ENCODE measurements at places on chromosomes 5 and 9.

DNA sequence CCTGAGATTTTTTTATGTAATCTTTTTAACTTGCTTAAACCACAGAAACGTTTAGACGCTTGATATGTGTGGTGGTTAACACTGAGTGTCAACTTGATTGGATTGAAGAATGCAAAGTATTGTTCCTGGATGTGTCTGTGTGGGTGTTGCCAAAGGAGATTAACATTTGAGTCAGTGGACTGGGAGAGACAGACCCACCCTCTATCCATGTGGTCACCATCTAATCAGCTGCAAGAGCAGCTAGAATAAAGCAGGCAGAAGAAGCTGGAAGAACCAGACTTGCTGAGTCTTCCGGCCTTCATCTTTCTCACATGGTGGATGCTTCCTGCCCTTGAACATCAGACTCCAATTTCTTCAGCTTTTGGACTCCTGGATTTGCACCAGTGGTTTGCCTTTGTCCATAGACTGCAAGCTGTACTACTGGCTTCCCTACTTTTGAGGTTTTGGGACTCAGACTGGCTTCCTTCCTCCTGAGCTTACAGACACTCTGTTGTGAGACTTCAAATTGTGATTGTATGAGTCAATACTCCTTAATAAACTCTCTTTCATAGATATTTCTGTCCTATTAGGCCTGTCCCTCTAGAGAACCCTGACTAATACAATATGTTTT lies 816.0 kb upstream of the CDH9 start:
- DNase-seq: peak; percentile 39

- DNase-seq: no peak
Observed at GRCh38 chr5:61081741-61082140, 80.5 kb downstream of the SMIM15 start.

GRCh38 chr9:124011460-124012301 lies at the start of gene LHX2:
Gene LHX2 (plus strand): TSS chr9:124011768. CDS start chr9:124012349, 581 bp downstream.
- peak; percentile 65 for DNase-seq

- no peak for DNase-seq
Observed at GRCh38 chr9:107587191-107587963, 97.8 kb upstream of the KLF4 start.

DNA sequence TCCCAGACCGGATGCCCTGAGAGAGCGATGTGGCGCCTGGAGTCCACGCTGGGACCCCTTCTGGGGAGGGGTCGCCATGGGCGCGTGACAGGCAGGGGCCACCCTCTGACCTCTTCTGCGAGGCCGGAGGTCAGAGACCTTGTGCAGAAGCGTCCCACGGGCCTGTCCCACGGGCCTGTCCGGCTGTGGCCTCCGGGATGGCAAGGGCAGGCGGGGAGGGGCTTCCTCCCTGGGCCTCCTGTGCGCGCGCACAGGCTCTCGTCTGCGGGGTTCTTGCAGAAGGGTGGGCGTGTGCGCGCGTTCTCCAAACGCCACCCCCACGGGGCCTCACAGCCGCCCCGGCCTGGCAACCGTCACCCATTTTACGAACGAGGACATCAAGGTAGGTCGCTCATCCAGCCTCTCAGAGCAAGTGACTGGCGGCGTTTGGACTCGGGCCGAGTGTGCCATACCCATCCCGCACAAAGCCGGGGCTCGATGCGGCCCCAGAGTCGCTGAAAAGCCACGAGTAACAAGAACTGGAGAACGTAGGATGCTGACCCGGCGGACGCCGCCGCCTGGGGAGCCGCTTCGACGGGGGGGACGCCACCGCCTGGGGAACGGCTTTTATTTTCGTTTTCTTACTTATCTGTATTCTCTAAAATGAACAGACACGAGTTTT lies 897 bp downstream of the AHRR start:
- DNase-seq: no peak

GRCh38 chr5:943201-943917 lies 50.7 kb downstream of the TRIP13 start:
- no peak for DNase-seq

Measured in PC-3 (cell line).